GM03348 (cell line): ENCODE measurements at places on chromosomes 3 and 15.

- DNase-seq: no peak
Measured at GRCh38 chr15:79412429-79412828, 19.7 kb upstream of the MINAR1 start.

DNA sequence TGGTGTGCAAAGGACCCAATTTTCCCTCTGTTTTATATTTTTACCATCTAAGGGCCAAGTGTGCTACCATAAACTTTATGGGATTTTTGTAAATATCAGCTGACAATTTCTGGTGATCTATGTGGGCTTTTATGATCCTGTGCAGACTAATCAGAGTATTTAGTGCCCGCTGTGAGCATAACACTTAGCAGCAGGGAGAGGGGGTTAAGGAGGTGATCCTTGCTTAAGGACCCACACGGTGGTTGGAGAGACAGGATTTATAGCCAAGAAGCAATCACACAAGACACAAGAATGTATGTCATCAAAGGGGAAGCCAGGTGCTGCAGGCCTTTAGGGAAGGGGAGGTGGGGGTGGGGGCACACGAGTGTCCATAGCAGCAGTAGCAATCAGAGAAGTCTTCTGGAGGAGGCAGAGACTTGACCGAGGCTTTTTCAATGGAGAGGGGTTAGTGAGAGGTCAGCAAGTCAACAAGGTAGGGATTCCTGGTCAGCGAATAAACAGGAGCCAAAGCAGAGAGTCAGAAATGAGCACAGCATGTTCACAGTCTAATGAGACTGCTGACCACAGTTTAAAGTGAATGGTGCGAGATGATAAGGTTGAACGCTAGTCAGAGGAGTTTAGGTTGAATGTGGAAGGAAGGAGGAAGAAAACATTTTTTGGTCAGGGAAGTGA, 4.5 kb upstream of the CACNA1D start:
- DNase-seq: no peak

DNA sequence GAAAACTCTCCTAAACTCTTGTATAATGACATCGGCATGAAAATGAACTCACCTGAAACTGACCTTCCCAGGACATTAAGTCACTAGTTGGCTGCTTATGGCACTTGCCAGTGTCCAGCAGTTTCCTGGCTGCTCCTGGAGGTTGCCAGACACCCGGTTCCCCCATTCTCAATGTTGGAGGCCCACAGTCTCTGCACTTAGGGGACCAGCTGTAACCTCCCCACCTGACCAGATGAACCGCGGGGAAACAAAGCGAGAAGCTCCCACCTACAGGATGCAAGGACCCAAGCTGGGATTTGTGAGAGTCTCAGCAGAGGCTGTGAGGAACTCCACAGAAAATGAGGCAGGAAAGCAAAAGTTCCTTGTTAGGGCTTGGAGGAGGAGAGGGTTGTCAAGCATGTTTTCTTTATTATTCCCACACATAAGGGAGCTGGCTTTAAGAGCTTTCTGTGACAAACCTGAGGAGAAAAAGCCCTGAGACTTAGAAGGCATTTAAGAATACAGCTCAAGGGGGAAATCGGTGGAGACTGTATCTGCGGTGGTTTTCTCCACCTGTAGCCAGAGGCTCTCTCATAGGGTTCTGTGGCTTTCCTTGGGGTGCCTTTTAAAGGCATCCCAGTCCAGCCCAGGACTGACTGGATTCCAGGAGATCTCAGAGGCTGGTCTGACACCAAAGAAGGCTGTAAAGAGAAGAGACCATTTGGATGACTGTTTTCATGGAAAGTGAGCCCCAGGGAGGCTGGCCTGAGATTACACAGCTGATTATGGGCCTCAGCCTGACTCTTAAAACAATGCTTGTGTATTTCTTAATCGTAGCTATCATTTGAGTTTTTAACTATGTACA, 4.6 kb downstream of the TPM1 start:
- no peak for DNase-seq

DNA sequence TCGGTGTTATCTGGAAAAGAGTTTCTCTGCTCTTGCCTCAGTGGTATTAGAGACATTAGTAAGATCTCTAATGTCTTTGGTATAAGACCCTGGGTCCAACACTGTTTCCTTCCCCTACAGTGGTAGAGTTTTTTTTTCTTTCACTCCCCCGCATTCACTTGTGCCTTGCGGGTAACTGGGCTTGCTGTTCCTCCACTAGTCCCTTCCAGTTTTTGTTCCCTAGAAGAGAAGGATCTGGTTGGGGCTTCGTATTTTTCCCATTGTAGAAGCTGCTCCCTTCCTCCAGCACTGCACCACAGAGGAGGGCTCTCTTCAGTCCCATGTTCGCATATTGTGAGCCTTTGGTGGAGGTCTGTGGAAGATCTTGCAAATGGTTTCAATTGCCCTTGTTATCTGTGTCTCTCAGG, 13.7 kb downstream of the CTDSPL2 start:
- DNase-seq: no peak

- no peak for DNase-seq
Measured at GRCh38 chr3:183513046-183513706, 42.3 kb downstream of the KLHL6 start.

GRCh38 chr3:87997298-87997697, 61.5 kb downstream of the CGGBP1 start:
- no peak for DNase-seq

- DNase-seq: no peak
Measured at GRCh38 chr3:45980819-45981218, 14.8 kb downstream of the FYCO1 start.

GRCh38 chr15:29822100-29822683, at the start of gene TJP1:
TSS of gene TJP1 (minus strand) at chr15:29822468. CDS start at chr15:29822028, 440 bp downstream.
- peak; percentile 95 for DNase-seq

DNA sequence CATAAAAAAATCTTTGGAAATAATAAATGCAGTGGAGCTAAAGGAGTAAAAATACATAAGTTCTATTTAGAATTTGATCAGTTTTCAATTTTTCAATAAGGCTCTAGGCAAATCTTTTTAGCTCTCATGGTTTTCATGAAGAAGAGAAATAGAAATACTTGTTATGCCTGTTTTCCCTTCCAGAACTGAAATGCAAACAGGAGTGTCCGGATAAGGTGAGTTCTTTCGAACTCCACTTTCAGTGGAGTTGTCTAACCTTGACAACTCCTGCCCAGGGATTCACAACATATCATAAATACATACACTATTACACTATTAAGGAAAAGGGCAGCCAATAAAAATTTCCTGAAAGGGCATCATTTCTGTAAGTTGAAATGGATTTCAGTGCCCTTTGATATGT, 216.4 kb upstream of the SLC2A2 start:
- DNase-seq: no peak

- no peak for DNase-seq
Measured at GRCh38 chr15:26070095-26070532, 207.0 kb upstream of the ATP10A start.

DNA sequence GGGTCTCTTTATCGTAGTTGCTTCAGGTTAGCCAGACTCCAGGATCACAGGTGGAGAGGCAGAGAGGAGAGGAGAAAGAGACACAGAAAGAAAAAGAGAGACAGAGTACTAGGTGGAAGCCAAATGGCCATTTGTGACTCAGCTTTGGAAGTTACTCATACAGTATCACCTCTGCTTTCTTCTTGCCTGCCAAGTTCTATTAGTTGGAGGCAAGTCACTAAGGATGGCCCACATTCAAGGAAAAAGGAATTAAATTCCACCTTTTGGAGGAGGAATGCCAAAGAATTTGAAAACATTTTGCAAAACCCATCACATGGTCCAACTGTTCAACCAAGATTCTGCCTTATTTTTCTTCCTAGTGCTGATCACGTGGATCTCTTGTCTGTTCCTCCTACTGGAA, 291.1 kb downstream of the CHL1 start:
- DNase-seq: no peak

- no peak for DNase-seq
Measured at GRCh38 chr3:23209747-23210487, 6.8 kb downstream of the UBE2E2 start.

DNA sequence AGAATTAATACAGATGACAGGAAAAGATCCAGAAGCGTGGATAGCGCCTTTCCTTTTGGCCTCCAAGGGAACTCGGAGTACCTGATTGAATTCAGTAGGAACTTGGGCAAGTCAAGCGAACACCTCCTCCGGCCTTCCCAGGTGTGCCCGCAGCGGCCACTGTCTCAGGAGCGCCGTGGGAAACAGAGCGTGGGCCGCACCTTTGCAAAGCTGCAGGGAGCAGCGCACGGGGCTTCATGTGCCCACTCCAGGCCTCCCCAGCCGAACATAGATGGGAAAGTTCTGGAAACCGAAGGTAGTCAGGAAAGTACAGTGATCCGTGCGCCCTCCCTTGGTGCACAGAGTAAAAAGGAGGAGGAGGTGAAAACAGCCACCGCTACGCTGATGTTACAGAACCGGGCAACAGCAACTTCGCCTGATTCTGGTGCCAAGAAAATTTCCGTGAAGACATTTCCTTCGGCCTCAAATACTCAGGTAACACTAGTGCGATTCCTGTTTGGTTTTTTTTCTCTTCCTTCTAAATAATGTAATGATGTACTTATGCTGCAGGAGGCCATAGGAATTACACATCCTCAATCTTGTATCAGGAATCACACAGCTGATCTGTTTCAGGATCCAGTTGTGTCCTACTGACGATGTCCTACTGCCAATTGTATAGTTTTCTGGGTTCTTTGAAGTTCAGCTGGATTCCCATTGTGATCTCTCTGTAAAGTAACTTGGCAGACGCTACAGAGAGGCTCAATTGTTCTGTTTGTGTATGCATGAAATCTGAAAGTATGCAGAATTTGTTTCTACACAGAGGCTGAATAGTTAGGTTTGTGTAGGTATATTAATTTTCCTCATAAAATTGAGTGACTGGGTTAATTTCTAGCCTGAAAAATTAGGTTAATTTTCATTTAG, 63.1 kb downstream of the CGNL1 start:
- no peak for DNase-seq

DNA sequence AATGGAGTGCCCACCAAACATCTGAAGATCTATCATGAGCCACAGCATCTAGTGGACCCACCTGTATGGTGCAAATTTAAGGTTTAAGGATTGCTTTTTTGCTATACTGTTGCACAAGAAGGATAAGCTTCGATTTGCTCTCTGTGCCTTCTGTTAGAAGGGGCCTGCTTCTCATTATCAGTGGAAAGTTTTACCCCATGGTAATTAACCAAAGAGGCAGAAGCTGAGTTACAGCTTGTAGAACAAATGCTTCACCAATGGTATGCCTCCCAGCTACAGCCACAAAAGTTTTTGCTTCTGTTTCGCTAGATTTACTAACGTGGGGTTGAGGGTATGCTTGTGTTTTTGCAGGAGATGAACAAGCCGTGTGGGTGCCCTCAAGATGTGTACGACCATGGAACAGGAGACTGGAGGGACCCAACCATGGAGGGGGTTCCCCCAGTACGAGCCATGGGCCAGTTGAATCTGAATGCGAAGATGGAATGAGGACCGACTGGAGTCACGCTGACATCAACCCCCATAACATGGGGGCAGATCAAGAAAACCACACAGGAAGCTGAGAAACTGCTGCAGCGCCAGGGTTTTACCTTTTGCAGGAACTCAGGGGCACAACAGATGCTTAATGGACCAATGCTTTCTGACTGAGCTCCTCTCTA, 43.5 kb downstream of the ACAD9 start:
- no peak for DNase-seq

DNA sequence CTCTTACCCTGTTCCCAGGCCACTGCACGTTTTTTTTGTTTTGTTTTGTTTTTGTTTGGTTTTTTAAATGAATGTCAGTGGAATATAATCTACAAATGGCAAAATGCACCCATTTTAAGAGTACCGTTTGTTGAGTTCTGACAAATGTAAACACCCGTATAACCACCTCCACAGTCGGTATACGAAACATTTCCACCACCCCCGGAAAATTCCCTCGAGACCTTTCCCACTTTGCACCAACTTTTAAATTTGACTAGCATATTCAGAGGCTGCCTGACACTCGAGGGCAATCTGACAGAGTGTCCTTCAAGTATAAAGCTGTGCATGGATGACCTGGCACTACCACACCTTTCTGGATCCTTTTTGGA, 613 bp upstream of the ARHGEF3 start:
- no peak for DNase-seq

DNA sequence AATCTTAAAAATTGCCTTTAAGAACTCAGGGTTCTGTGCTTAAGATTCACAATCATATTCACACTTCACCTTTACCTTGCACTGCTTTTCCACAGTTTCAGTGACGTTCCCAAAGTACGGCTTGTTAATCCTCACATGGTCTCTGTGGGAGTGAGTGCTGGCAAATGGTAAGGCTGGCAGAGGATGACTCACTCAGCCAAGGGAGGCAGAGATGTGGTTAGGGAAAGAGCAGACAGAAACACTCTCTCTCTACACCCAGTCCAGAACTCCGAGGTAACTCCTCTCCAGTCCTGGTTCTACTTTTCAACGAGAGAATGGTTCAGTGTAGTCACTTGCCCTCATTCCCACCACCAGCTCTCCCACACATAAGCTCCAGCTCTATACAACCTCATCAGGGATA, 33.1 kb downstream of the RASGRP1 start:
- DNase-seq: peak; percentile 17

DNA sequence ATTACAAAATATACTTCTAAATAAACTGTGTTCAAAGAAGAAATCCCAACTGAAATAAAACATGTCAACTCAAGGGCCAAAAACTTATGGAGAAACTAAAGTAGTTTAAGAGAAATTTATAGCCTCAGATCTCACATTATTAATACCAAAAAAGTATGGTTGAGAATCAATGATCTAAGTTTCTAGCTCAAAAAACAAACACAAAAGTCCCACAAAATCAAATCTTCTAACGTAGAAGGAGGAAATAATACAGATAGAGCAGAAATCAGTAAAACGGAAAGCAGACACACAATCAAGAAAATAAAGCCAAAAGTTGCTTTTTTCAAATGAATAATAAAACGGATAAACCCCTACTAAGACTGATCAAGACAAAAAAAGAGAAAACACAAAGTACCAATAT, 2.9 kb downstream of the SUSD5 start:
- no peak for DNase-seq

GRCh38 chr15:45132844-45133560, 3.2 kb downstream of the DUOX1 start:
- no peak for DNase-seq

- DNase-seq: peak; percentile 98
Measured at GRCh38 chr3:43769097-43769884, 78.6 kb downstream of the ABHD5 start.

GRCh38 chr3:60803216-60804173, 447.8 kb downstream of the FHIT start:
- no peak for DNase-seq

DNA sequence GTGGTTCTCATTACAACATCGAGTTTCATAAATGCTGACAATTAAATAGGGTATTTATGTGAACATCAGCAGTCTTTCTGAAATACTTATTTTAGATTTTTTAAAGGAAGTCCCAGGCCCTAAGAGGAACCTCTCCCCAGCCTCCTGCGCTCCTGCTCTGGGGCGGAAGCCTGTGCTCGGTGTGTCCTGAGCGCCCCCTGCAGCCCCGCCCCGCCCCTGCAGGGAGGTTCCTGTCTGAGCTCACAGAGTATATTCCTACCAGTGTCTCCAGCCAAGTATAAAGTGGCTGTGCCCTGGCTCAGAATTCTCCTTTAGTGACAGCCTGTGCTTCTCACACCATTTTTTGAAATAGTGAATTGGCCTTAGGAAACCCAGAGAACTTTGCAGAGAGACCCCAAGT, 567.9 kb downstream of the GOLGA6L6 start:
- no peak for DNase-seq
